ENCODE measurements at places on chromosomes 3 and 15. TPM values are rescaled to one million over a fixed set of nuclear protein-coding genes. Genes with fewer than 3 reads are reported as not detected.

DNA sequence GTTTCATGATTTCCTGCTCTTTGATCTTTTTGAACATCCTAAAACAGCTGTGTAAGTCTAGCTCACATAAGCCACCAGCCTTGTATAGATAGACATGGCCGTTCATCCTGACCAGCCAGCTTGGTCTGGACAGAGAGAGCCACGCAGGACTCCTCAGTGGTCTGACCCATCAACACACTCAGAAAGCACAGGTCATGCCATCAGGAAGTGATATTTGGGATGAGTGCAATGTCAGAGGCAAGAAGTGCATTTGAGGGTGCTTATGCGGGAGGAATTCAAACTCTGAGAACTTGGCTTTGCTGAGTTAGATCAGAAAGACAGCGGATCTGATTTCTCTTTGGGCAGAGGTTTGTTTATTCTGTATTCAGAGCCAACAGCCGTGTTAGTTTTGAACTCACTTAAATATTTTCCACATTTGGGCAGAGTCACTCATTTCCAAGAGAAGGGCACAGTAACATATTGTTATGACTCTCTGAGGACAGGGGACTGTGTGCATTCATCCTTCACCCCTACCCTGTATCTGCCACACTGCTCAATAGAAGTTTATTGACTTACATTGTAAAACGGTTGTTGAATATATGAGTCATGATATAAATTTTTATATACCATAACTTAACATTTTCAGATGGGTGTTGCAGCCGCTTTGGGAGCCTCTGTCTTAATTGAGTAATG lies 225.3 kb upstream of the LYSMD4 start:
- no peak overlapping the region for H3K4me3 ChIP-seq
- no peaks in the 10 kb centered on the region for H3K36me3 ChIP-seq
- no peaks in the 10 kb centered on the region for H3K27me3 ChIP-seq
- no peak overlapping the region for H3K27ac ChIP-seq
- no peak for DNase-seq
- H3K4me1 ChIP-seq = no peaks in the 10 kb centered on the region

- no peaks in the 10 kb centered on the region for H3K27me3 ChIP-seq
- no peak for DNase-seq
- H3K4me1 ChIP-seq = no peaks in the 10 kb centered on the region
- no peak overlapping the region for H3K4me3 ChIP-seq
These were observed 128.8 kb downstream of the GMNC start for GRCh38 chr3:190733591-190734146.

- H3K4me3 ChIP-seq = no peak overlapping the region
- no peaks in the 10 kb centered on the region for H3K4me1 ChIP-seq
- H3K27me3 ChIP-seq = no peaks in the 10 kb centered on the region
- no peak overlapping the region for H3K27ac ChIP-seq
- no peaks in the 10 kb centered on the region for H3K36me3 ChIP-seq
These were observed 199.1 kb downstream of the SI start for GRCh38 chr3:164879201-164879600.

DNA sequence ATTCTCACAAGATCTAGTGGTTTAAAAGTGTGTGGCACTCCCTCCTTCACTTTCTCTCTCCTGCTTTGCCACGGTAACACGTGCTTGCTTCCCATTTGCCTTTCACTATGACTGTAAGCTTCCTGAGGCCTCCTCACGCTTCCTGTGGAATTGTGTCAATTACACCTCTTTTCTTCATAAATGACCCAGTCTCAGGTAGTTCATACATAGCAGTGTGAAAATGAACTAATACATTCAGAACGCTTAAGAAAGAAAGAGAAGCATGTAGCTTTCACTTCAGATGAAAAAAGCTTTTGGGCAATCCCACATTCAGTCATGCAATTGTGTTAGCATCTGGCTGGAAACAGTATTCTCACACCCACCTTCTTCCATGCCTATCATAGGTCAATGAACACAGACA lies 24.4 kb downstream of the P3H2 start:
- H3K4me1 ChIP-seq = no peaks in the 10 kb centered on the region
- DNase-seq = no peak
- H3K4me3 ChIP-seq = no peak overlapping the region
- H3K27me3 ChIP-seq = no peaks in the 10 kb centered on the region

PCOLCE2 gene
- not detected for total RNA-seq

DNA sequence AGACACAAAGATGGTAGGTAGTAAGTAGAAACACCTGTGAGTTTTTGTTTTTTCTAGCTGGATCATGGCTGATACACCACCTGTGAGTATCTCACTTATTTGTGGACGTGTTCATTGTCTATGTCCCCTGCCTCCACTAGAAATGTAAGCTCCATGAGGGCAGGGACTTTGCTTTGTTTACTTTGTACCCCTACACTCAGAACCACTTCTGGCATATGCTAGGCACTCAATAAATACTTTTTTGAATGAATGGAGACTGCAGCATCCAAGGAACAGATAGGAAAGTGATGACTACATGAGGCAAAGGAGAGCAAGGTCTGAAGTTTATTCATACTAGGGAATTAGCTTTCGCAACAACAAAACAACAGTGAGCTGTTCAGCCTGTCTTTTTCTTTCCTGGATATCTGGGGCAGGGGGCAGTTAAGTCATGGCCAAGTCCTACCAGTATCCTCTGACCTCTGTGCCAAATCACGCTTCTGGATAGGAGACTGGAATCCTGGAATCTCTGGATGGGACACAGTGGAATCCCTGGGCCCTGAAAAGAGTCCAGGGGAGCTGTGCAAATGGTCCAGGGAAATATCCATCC lies 11.6 kb upstream of the EPB42 start:
- DNase-seq = no peak
- no peak overlapping the region for H3K27ac ChIP-seq
- no peaks in the 10 kb centered on the region for H3K27me3 ChIP-seq
- no peaks in the 10 kb centered on the region for H3K4me1 ChIP-seq
- no peak overlapping the region for H3K4me3 ChIP-seq
- H3K36me3 ChIP-seq = no peaks in the 10 kb centered on the region

KCNH8 gene
- 4.3 TPM for total RNA-seq

VIPR1 gene
- total RNA-seq = 8.3 TPM

DNA sequence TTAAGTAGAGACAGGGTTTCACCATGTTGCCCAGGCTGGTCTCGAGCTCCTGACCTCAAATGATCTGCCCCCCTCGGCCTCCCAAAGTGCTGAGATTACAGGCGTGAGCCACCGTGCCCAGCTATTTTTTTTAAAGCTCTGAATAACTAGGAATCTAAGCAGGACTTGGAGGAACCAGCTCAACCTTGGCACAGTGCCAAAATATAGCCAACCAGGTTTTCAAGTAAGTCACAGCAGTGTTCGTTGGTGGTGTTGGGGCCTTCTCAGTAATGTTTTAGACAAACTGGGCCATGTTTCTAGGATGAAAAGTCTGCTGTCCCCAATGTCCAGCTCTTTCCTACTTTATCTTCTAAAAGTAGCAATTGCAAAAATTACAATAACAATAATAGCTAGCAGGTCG lies 6.4 kb upstream of the ADAM10 start:
- H3K27ac ChIP-seq = no peak overlapping the region
- H3K27me3 ChIP-seq = no peaks in the 10 kb centered on the region
- no peak for DNase-seq
- no peaks in the 10 kb centered on the region for H3K4me1 ChIP-seq
